ENCODE measurements at places on chromosomes 6 and 20. TPM values are rescaled to one million over a fixed set of nuclear protein-coding genes. Genes with fewer than 3 reads are reported as not detected.

DNA sequence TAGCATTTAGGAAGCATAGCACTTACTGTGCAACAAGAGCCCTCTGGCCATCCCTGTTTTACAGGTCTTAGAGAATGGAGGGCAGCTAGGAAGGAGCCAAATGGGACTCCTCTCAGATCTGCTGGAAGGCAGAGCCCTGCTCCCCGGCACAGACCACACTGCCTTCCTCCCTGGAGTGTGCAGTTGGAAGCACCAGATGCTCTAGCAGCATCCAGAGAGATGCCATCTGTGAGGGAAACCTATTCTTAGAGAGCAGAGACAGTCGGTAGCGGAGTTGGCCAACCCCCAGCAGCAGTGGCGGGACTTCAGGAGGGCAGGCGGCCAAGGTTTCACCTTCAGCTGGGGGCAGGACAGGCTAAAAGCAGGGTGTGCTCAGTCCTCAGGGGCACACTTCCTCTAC, 16.7 kb upstream of the E2F1 start:
- no peaks in the 10 kb centered on the region for H3K27me3 ChIP-seq
- no peak overlapping the region for H3K4me3 ChIP-seq
- DNase-seq = no peak
- H3K36me3 ChIP-seq = peaks cover 9% of the 10 kb centered on the region

DNA sequence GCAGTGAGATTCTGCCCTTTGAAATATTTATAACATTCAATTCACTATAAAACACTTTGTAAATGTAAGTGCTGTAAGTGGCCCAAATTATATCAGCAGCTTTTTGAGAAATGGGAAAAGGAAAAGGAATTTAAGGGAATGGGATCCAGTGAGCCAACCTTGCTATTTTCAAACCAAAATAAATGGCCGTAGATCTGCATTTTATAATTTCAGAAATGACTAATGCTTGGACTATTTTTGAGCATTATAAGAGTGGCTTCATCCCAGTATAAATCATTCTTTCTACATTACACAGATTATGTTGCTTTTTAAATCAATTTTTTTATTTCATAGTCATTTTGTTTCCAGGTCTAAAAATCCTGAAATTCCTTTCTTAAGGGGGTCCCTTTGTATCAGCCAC, 49.2 kb downstream of the ANKRD6 start:
- no peak overlapping the region for H3K27ac ChIP-seq
- DNase-seq = no peak
- H3K4me3 ChIP-seq = no peak overlapping the region
- no peaks in the 10 kb centered on the region for H3K36me3 ChIP-seq

DNA sequence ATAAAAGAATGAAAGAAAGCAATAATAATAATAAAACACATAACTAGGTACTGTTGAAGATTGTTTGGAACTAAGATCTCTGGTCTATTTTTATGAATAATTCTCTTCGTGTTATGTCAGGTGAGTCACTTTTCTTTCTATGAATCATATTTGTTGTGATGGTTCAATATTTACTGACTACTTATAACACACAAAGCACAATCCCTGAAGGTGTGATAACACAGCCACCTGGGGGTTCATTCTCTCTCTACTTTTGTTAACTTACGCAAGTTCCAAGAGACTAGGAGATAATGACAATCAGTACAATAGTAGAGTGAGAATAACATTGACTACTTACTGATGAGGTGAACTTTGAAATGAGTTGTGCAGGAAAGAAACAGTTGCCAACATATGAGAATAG, 149.9 kb downstream of the IBTK start:
- no peak overlapping the region for H3K27ac ChIP-seq
- H3K27me3 ChIP-seq = no peaks in the 10 kb centered on the region
- H3K4me1 ChIP-seq = no peaks in the 10 kb centered on the region
- no peak for DNase-seq
- H3K4me3 ChIP-seq = no peak overlapping the region

GRCh38 chr20:54389596-54390280, 85.7 kb upstream of the DOK5 start:
- DNase-seq = no peak
- H3K27me3 ChIP-seq = no peaks in the 10 kb centered on the region
- no peak overlapping the region for H3K27ac ChIP-seq
- no peaks in the 10 kb centered on the region for H3K4me1 ChIP-seq
- no peaks in the 10 kb centered on the region for H3K36me3 ChIP-seq

DNA sequence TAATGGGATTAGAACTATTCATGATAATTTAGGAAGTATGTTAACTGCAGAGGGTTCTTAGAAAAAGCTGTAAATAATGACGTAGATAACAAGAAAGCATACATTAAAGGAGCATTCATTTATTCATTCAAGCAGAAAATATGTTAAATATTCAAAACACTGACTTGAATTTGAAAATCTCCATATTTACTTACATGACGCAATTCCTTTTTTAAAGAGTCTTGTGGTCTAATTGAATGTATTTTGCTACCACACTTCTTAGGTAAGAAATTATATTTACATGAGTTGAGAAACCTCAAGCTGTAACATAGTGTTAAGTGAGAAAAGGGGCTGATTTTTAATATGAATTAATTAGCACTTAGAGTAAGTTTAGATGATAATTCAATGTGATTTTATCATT, 38.9 kb upstream of the NKAIN2 start:
- H3K4me3 ChIP-seq = no peak overlapping the region
- no peak for DNase-seq
- H3K27ac ChIP-seq = no peak overlapping the region
- no peaks in the 10 kb centered on the region for H3K4me1 ChIP-seq
- no peaks in the 10 kb centered on the region for H3K36me3 ChIP-seq

- no peak overlapping the region for H3K4me3 ChIP-seq
- H3K36me3 ChIP-seq = no peaks in the 10 kb centered on the region
- H3K4me1 ChIP-seq = peaks cover 12% of the 10 kb centered on the region
- H3K27me3 ChIP-seq = no peaks in the 10 kb centered on the region
- no peak overlapping the region for H3K27ac ChIP-seq
Measured at GRCh38 chr6:169083508-169083874, 170.2 kb downstream of the THBS2 start.

GRCh38 chr20:43507150-43508080, at the start of gene L3MBTL1:
Gene L3MBTL1 (plus strand): TSS chr20:43507697. CDS start chr20:43513504, 5,807 bp downstream.
- H3K27ac ChIP-seq = no peak within 1 kb of the TSS
- H3K27me3 ChIP-seq = peaks cover 32% of the 10 kb centered on the region
- H3K36me3 ChIP-seq = no peaks in the 10 kb centered on the region
- H3K4me1 ChIP-seq = peaks cover 6% of the 10 kb centered on the region
- peak within 1 kb of the TSS; percentile 37 for H3K4me3 ChIP-seq

DNA sequence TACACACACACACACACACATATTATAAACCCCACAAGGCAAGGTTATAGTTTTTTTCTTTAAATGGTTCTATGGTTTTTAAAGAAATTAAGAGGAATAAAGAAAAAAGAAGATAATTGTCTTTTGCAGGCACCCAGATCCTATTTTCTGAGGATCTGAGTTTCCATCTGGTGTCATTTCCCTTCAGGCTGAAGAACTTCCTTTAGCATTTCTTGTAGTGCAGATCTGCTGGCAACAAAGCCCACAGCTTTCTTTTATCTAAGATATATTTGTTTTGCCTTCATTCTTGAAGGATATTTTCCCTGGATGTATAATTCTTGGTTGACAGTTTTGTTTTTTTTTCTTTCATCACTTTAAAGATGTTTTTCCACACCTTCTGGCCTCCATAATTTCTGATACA, 57.6 kb upstream of the PMEPA1 start:
- peaks cover 10% of the 10 kb centered on the region for H3K4me1 ChIP-seq
- no peak overlapping the region for H3K27ac ChIP-seq
- no peak overlapping the region for H3K4me3 ChIP-seq
- H3K27me3 ChIP-seq = no peaks in the 10 kb centered on the region
- no peak for DNase-seq
- no peaks in the 10 kb centered on the region for H3K36me3 ChIP-seq

The HLA-DQB1 gene
- total RNA-seq = not detected

The SLC12A5 gene
- not detected for total RNA-seq

The GNRH2 gene
- total RNA-seq = not detected

DNA sequence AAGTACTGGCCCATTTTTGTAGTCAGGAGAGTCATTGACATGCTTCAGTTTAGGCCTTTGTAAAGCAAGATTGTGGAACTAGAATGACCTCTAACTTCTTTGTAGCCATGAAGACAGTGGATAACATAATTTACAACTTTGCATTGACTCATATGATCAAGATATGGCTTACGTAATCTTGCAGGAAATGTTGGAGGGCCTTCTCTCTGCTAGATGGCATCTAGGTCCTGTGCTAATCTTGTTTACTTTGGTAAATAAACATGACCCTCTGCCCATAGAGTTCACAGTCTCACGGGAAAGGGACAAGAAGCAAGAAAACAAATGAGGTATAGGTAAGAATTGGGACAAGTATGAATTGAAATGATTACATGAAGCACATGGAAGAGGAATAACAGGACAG, 355.2 kb upstream of the ARID1B start:
- peaks cover 15% of the 10 kb centered on the region for H3K4me1 ChIP-seq
- H3K27me3 ChIP-seq = no peaks in the 10 kb centered on the region
- H3K27ac ChIP-seq = no peak overlapping the region
- H3K36me3 ChIP-seq = no peaks in the 10 kb centered on the region

The THEMIS gene
- not detected for total RNA-seq

The FAM162B gene
- not detected for total RNA-seq

The CYB5R4 gene
- 27.9 TPM for total RNA-seq

GRCh38 chr6:97726378-97726777, 443.4 kb upstream of the MMS22L start:
- H3K4me3 ChIP-seq = no peak overlapping the region
- H3K36me3 ChIP-seq = no peaks in the 10 kb centered on the region
- no peak overlapping the region for H3K27ac ChIP-seq
- DNase-seq = no peak
- no peaks in the 10 kb centered on the region for H3K4me1 ChIP-seq

- no peak overlapping the region for H3K27ac ChIP-seq
- H3K27me3 ChIP-seq = no peaks in the 10 kb centered on the region
- H3K4me3 ChIP-seq = no peak overlapping the region
- no peak for DNase-seq
- peaks cover 23% of the 10 kb centered on the region for H3K4me1 ChIP-seq
Measured at GRCh38 chr6:31180500-31180899, 10.0 kb upstream of the POU5F1 start.

- H3K4me3 ChIP-seq = no peak overlapping the region
- no peaks in the 10 kb centered on the region for H3K4me1 ChIP-seq
- H3K27me3 ChIP-seq = peaks cover 9% of the 10 kb centered on the region
- H3K36me3 ChIP-seq = no peaks in the 10 kb centered on the region
- no peak for DNase-seq
Measured at GRCh38 chr20:59422872-59423544, 122.6 kb downstream of the EDN3 start.

GRCh38 chr6:4404415-4404814, 269.0 kb upstream of the ECI2 start:
- H3K36me3 ChIP-seq = no peaks in the 10 kb centered on the region
- DNase-seq = no peak
- H3K27ac ChIP-seq = no peak overlapping the region
- H3K4me3 ChIP-seq = no peak overlapping the region
- peaks cover 14% of the 10 kb centered on the region for H3K4me1 ChIP-seq
- no peaks in the 10 kb centered on the region for H3K27me3 ChIP-seq

DNA sequence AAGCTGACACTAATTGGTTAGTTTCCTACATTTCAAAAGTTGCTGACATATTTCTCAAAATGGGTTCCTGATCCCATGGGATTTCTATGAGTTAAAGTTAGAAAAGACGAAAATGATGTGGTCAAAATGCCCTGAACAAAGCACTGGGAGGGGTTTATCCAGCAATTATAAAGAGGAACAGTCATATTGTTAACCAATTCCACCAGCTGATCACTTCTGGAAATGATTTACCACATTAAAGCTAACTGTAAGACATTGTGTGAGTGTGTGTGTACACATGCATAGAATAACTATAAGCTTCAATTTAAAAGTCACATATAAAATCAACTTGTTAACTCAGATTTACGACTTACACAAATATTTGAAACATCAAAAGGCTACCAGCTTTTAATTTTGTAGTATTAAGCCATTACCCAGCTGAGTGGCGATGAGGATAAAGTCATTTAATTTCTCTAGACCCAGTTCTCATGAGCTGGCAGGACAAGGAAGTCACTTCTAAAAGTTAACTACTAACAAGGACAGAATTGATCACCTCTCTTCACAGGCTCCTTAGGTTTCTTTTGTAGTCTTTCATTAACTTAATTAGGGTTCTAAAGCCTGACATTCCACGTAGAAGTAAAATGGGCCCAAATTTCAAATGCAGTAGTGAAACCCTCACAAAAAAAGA, 40.4 kb downstream of the MAN1A1 start:
- no peaks in the 10 kb centered on the region for H3K36me3 ChIP-seq
- H3K27me3 ChIP-seq = no peaks in the 10 kb centered on the region
- no peaks in the 10 kb centered on the region for H3K4me1 ChIP-seq
- H3K4me3 ChIP-seq = no peak overlapping the region

DNA sequence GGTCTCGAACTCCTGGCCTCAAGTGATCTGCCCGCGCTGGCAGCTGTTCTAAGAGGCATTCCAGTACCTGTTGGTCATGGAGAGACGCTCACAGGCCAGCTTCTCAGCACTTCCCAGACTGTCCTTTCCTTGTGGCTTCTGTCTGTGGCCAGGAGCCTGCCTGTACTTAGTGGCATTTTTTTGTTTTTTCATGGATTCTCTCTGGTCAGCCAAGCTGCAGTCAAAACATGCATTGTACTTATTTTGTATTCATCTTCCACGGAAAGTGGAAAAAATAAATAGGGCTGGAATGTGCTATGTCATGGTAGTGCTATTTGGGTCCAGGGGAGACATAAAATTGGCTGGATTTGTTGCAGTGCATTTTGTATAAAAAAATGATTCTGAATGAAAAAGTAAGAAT, 29.1 kb downstream of the ZDHHC14 start:
- peaks cover 12% of the 10 kb centered on the region for H3K4me1 ChIP-seq
- H3K4me3 ChIP-seq = no peak overlapping the region
- peak overlapping the region; percentile 40 for H3K27ac ChIP-seq
- H3K36me3 ChIP-seq = 0 out of 2 replicates have a peak, but pooled peaks cover 4% of the 10 kb centered on the region

DNA sequence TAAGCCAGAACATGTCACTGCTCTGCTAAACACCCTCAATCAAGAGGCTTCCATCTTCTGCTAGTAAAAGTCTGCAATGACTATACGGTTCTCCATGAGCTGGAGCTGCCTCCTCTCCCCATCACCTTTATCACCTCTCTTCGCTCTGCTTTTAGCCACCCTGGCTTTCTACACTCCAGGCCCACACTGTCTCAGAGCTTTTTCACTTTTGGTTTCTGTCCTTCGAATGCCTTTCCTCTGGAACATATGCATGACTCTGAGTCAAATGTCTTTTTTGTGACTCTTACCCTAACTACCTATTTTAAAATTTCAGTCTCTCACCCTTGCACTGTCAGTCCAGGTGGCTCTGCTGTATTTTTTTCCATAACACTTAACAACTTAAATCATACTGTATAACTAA, 525.4 kb upstream of the RNF217 start:
- no peaks in the 10 kb centered on the region for H3K36me3 ChIP-seq
- no peaks in the 10 kb centered on the region for H3K4me1 ChIP-seq
- H3K27me3 ChIP-seq = no peaks in the 10 kb centered on the region
- no peak for DNase-seq
- no peak overlapping the region for H3K27ac ChIP-seq
- no peak overlapping the region for H3K4me3 ChIP-seq

DNA sequence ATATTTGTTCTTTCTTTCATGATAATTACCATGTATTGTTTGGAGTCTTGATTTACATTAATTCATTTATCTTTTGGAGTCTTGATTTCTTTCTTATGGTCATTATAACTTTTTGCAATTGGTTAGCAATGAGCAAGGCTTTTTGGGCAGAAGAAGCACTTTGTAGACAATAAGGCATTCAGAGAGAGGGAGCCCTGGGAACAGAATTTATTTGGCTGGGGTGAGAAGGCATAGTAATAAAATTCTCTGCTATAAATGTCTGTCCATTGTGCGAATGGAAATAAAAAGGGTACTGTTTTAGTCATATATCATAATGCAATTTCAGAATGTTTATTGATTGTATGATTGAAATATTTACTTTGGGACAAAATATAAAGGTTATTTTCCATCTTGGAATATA, 147.0 kb downstream of the SLC35F1 start:
- H3K4me1 ChIP-seq = no peaks in the 10 kb centered on the region
- no peak overlapping the region for H3K27ac ChIP-seq
- H3K36me3 ChIP-seq = no peaks in the 10 kb centered on the region
- H3K4me3 ChIP-seq = no peak overlapping the region

All from SJSA1 (cell line).